ENCODE measurements at places on chromosomes 7 and 10.

- no peak for DNase-seq
Measured at GRCh38 chr7:36790311-36790787, 66.1 kb upstream of the AOAH start.

- DNase-seq, result peak; percentile 21
Measured at GRCh38 chr10:32004161-32004591, 52.0 kb downstream of the KIF5B start.

GRCh38 chr7:148687555-148687954, 11.1 kb upstream of the CUL1 start:
- DNase-seq, result no peak

GRCh38 chr7:83629117-83629880, 19.6 kb downstream of the SEMA3E start:
- DNase-seq, result no peak

DNA sequence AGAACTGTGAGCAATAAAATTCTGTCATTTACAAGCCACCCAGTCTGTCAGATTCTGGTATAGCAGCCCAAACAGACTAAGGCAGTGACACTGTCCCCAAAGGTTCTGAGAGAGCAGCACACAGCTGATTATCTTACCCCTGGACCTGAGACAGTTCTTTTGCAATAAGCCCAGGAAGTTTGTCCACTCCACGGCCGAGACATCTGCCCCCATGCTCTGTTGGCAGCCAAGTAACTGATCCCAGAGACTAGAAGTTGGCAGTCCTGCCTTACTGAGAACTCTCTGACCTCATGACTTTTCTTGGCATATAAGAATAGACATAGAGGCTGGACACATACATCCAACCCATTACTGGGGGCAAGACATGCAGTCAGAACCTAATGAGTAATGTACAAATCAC, 243.0 kb upstream of the GRB10 start:
- no peak for DNase-seq

- DNase-seq, result no peak
Measured at GRCh38 chr7:132290021-132290420, 286.2 kb downstream of the PLXNA4 start.

GRCh38 chr10:61140765-61141392, 196.9 kb upstream of the RHOBTB1 start:
- DNase-seq, result peak; percentile 38

- no peak for DNase-seq
Measured at GRCh38 chr10:88755753-88756152, 4.1 kb upstream of the LIPN start.

DNA sequence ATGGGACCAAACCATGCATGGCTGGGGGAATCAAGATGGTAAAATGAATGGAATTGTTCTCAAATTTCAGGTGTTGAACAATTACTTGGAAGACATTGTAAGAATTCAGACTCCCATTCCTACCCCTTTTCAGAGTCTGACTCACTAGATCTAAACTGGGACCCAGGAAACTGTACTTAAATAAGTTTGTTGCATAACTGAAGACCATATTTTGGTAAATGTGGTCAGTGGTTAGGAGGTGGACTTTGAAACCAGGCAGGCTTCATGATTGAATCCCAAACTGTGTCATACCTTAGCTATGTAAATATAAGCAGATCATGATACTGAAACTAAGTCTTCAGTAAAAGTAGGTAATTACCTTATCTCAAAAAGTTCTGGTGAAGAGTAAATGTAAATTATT, 41.7 kb downstream of the ZWINT start:
- no peak for DNase-seq

DNA sequence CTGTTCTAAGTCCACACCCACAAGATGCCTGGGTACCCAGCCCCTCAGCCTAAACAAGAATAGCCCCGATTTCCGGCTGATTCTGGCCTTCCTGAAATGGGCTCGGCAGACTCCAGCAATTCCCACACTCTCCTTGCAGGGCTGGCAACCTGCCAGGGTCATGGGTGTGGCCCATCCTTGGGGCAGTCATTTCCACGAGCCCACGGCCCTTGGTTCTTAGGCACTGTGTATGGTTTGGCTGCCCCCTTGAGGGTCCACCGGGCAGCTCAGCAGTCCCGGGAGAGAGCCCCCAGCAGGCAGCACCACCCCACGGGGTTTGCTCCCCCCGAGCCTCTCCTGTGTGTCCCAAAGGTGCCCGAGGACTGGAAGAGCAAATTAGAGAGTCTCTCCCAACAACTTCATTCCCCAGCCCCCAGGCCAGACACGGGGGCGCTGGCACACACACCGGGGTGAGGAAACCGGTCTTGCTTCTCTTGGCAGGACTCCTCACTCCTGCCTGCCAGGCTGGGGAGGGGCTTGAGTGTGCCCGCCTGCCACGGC, 142.2 kb downstream of the EMX2 start:
- peak; percentile 9 for DNase-seq

- no peak for DNase-seq
Measured at GRCh38 chr10:24444337-24444736, 235.4 kb downstream of the KIAA1217 start.

GRCh38 chr10:133062085-133062484, 25.6 kb upstream of the ADGRA1 start:
- no peak for DNase-seq

GRCh38 chr7:158353606-158354570, 233.7 kb downstream of the PTPRN2 start:
- peak; percentile 17 for DNase-seq

DNA sequence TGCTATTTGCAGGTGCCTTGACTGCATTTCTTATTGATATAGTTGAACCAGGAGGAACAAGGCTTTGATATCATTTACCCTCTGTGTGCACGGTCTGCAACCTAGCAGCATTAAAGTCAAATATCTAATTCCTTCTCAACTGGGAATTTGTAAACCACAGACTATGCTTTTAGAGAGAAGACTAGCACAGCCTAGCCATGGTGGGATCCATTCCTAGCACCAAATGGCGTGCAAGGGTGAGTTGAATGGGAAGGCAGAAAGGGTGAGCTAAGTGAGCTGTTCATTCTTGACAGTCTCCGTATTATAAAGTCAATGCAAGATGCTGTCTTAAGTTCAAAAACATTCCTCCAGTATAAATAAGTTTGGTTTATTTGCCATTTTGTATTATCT, 2.9 kb downstream of the ZNF365 start:
- DNase-seq, result no peak

DNA sequence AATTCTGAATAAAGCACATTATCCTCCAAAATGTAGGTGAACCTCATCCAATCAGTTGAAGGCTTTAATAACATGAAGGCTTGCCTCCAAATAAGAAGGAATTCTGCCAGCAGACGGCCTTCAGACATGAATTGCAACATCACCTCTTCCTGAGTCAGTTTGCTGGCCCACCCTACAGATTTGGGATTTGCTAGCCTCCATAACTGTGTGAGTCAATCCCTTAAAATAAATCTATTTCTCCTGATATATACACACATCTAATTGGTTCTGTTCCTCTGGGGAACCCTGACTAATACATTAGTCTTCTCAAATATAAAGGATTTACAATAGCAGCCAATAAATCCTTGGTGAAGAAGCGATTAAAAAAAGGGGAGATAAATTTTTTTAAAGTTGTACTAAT, 34.8 kb upstream of the OSBPL3 start:
- DNase-seq, result no peak

DNA sequence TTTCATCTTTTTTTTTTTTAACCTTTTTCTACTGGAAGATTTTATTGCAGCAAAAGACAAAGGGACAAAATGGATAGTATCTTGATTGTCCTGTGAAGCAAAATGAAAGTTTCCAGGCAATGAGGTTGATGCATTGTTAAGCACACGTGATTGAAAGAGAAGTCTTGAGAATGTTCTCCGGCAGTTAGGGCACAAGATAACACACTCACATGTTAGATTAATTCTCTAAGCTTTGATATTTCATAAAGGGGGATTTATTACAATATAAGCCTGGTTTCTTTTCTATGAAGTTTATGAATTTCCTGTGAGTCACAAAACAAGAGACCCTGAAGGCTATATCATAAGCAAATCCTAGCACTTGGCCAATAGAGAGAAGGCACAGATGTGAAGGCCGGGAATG, 93.4 kb upstream of the ARMC3 start:
- DNase-seq, result no peak

- DNase-seq, result no peak
Measured at GRCh38 chr10:90849956-90850749, 7.7 kb downstream of the HTR7 start.

GRCh38 chr10:3898821-3899220, 113.8 kb upstream of the KLF6 start:
- DNase-seq, result no peak

DNA sequence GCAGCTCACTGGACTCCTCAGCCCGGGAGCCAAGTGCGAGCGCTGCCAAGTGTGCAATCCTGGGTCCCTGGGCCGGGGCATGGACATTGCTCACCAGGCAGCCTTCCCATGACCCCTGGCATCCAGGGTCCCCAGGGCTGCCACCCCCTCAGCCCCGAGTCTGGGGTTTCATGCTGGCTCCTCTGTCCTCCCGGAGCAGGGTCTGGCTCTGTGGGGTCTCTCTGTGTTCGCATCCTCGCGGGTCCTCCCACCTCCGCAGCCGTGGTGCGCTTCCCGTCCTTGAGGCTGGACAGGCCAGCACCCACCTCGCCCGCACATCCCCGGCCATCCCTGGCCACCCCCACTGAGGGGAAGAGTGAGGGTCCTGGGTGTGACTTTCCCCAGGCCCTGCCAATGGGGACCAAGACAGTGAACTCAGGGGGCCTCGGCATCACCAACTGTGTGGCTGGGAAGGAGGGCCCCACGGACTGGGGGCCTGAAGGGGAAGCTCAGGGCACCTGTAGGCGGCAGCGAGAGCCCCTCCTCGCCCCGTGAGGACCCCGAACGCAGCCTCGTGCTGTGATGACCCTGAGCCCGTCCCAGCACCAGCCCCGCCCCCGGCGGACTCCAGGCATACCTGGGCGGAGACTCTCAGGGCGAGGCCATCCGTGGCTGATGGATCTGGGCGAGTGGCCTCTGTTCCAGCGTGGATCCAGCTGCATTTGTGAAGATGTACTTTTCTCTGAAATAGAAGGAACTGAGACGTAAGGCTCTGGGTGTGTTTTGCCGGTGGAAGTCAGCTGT, 50.3 kb upstream of the CFAP46 start:
- no peak for DNase-seq

DNA sequence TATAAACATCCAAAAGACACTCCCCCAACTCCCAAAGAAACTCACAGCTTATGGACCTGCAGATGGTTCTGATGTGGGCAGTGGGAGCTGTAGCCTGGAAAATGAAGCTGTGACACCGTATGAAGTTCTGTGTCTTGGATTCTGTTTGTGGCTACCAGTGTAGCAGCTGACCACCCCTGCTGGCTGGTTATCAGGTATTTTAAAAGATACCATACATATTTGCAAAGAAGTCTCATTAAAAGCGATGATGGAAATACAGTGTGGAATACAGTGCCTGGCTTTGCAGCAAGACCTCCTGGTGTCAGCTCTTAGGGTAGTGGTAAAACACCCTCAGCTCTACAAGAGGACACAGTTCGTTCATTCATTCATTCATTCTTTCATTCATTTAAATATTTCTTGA, 194.3 kb upstream of the PRKCQ start:
- DNase-seq, result no peak

GRCh38 chr7:15753887-15754579, 67.5 kb upstream of the MEOX2 start:
- no peak for DNase-seq

DNA sequence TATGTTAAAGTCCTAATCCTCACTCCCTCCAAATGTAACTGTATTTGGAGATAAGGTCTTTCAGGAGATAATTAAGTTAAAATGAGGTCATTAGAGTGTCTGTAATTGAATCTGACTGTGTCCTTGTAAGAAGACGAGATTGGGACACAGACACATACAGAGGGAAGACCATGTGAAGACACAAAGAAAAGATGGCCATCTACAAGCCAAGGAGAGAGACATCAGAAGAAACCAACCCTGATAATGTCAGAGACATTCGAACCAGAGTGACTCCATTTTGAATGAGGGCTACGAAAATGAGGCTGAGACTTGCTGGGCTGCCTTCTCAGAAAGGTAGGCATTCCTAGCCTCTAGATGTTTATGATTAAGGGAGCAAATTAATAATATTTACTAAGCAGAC, 542 bp upstream of the SAMD9L start:
- peak; percentile 39 for DNase-seq

- no peak for DNase-seq
Measured at GRCh38 chr7:74010407-74010806, 17.6 kb upstream of the ELN start.

DNA sequence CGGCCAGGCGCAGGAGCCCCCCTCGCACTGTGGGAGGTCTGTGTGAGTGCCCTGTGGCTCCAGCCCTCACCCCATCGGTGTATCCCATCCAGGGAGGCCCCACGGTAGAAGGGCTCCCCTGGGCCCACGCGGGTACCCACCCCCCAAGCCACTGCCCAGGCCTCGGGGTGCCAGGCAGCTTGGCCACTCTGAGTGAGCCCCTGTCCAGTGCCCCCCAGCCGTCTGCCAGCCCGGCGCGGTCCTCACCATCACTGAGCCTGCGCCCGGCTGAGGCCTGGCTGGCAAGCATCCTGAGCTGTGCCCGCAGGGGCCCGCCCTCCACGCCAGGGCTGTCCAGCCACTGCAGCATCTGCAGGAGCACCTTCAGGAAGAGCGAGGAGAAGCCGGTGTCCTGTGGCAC, 19.2 kb upstream of the MICALL2 start:
- no peak for DNase-seq

GRCh38 chr10:129328546-129328945, 138.5 kb upstream of the MGMT start:
- DNase-seq, result no peak

- DNase-seq, result no peak
Measured at GRCh38 chr10:11301571-11302111, 284.0 kb downstream of the CELF2 start.

DNA sequence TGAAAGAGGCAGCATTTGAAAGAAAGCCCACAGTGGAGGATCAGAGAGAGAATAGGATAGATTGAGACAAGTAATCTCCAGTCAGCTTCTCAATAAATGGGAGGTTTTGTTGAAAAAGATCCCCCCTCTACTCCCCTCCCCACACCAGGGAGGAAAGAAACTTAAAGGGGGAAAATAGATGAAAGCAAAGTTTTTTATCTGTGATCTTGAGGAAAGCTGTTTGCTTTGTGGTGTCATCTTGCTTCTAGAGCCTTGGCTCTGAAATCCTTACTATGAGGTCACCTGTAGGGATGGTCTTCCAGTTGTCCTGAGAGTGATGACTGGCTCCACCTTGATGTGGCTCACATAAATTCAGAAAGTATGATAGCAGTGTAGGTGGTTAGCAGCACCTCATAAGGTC, at the start of gene SPAM1:
Gene SPAM1 (plus strand): TSS at position 301 of the 400 bp plus-strand sequence. CDS start 28,330 bp downstream, outside the sequence.
- no peak for DNase-seq
